ENCODE measurements at places on chromosomes 3 and 15. TPM values are rescaled to one million over a fixed set of nuclear protein-coding genes. Genes with fewer than 3 reads are reported as not detected.

- no peaks in the 10 kb centered on the region for H3K27me3 ChIP-seq
- peak overlapping the region; percentile 75 for H3K27ac ChIP-seq
- H3K4me1 ChIP-seq, result peaks cover 36% of the 10 kb centered on the region
Observed at GRCh38 chr3:45972534-45973402, 22.9 kb downstream of the FYCO1 start.

- H3K27ac ChIP-seq, result no peak overlapping the region
- H3K4me1 ChIP-seq, result peaks cover 24% of the 10 kb centered on the region
- no peak for DNase-seq
- H3K36me3 ChIP-seq, result no peaks in the 10 kb centered on the region
Observed at GRCh38 chr3:99662838-99663570, 24.6 kb downstream of the COL8A1 start.

GRCh38 chr3:98890965-98891910 lies 10.3 kb downstream of the DCBLD2 start:
- no peaks in the 10 kb centered on the region for H3K36me3 ChIP-seq
- H3K27ac ChIP-seq, result no peak overlapping the region
- H3K4me3 ChIP-seq, result no peak overlapping the region
- no peaks in the 10 kb centered on the region for H3K27me3 ChIP-seq
- H3K4me1 ChIP-seq, result peaks cover 11% of the 10 kb centered on the region

- H3K27ac ChIP-seq, result peak overlapping the region; percentile 94
- H3K36me3 ChIP-seq, result peaks cover 43% of the 10 kb centered on the region
- peaks cover 19% of the 10 kb centered on the region for H3K4me1 ChIP-seq
Observed at GRCh38 chr3:14126017-14126886, 1.4 kb downstream of the TMEM43 start.

DNA sequence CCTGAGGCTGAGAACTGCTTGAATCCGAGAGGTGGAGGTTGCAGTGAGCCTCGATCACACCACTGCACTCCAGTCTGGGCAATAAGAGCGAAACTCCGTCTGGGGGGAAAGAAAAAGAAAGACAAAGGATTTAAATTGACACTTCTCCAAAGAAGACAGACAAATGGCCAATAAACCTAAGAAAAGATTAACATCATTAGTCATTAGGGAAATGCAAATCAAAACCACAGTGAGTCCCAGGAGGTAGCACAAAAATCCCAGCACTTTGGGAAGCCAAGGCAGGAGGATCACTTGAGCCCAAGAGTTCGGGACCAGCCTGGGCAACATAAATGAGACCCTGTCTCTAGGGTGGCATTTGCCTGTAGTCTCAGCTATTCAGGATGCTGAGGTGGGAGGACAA lies 12.6 kb downstream of the CLPX start:
- H3K36me3 ChIP-seq, result no peaks in the 10 kb centered on the region
- no peak overlapping the region for H3K27ac ChIP-seq
- H3K4me3 ChIP-seq, result no peak overlapping the region
- H3K27me3 ChIP-seq, result no peaks in the 10 kb centered on the region

DNA sequence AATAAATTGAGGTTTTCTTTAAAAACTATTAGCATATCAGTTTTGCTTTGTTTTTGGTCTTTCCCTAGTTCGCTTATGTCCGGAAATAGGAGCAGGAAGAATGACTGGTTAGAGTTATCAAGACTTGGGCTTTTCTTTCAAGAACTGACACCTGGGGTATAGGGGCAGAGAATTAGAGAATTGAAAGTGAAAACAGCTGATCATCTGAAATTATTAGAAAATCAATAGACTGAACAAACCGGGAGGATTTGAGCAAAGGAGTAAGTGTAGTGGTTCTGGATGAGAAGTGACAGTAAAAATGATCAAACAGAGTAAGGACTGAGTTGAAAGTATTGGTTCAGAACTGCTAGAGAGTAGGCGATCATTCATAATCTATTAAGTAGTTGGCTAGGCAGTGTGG lies 6.0 kb downstream of the MINDY2 start:
- H3K4me3 ChIP-seq, result no peak overlapping the region
- H3K4me1 ChIP-seq, result peaks cover 18% of the 10 kb centered on the region
- H3K27ac ChIP-seq, result no peak overlapping the region
- no peak for DNase-seq

SOX2 gene
- not detected for total RNA-seq

LRRC2 gene
- 0.45 TPM for total RNA-seq
